Naive B cell (primary cell): ENCODE measurements at places on chromosomes 6 and 20. TPM values are rescaled to one million over a fixed set of nuclear protein-coding genes. Genes with fewer than 3 reads are reported as not detected.

The STMND1 gene
- polyA plus RNA-seq: not detected

The PRSS16 gene
- polyA plus RNA-seq: 0.31 TPM

- no peak for DNase-seq
Observed at GRCh38 chr6:64104051-64104450, 468.4 kb downstream of the PHF3 start.

The TAAR9 gene
- not detected for polyA plus RNA-seq

GRCh38 chr6:5462856-5463255 is 201.5 kb downstream of the FARS2 start:
- DNase-seq: no peak

The MAPK14 gene
- 56.5 TPM for polyA plus RNA-seq

DNA sequence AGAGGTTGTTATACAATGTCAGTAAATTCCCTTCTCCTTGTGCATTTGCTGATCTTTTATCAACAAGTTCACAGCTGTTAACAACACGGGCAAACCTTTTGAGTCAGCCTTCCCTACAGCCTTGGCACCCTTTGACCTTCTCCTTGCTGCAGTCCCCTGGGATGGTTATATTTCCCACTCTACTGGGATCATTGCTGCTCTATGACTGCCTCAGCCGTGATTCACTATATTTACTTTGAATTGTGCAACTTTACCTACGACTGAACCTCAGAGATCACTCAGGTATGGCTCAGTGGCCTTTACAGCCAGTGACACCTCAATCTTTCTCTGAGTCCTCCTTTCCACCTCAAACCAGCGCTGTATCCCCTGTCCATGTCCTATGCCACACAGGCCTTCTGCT is 1293.3 kb downstream of the EPHA7 start:
- no peak for DNase-seq

- no peak for DNase-seq
Observed at GRCh38 chr6:25125736-25126135, 153.4 kb upstream of the CARMIL1 start.

The CFAP206 gene
- polyA plus RNA-seq: not detected
